T follicular helper cell (primary cell): ENCODE measurements at places on chromosomes 6 and 20.

DNA sequence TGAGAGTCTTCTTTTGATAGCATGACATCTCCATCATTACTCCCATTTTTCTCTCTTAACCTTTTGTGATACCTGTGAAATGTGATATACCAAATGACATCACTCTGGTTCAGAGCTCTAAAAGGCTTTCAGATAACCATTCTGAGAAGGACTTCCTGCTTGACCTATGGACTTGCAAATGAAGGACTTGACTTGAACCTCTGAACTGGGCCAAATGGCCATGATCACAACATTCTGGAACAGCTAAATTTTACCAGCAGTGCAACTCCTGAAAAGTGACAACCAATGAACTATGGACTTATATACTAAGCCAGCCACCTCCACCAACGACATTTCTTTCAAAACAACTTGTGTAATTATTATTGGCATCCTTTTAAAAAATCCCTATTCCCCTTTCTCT is 1085.8 kb upstream of the CITED2 start:
- DNase-seq = no peak

DNA sequence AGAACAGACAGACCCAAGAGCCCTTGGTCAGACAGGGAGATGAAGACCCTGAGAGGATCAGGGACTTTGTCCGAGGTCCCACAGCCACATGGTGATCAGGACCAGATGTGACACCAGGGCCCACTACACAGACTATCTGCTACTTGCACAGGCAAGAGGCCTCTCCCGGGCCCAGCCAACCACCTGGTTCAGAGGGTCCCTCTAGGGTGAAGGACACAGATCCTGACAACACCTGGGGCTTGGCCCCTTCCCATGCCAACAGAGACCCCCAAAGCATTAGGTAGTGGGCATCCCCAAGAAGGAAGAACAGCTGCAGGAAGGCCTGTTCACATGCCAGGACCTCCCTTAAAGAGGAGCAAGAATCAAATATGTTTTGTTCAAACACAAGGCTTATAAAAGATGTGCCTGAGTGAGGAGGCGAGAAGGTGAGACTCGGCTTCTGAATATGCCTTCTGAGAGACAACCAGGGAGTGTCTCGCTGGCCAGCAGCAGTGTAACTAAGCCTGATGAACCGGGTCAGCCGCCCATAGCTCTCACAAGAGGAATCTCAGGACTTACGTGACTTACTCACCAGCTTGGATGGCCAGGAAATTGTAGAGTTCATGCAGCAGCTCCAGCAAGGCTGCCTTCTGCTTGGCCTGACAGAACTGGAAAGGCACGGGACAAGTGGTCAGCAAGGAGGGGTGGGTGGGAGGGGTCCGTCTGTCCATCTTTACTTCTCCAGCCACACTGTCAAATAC is 5.0 kb downstream of the LEMD2 start:
- no peak for DNase-seq

DNA sequence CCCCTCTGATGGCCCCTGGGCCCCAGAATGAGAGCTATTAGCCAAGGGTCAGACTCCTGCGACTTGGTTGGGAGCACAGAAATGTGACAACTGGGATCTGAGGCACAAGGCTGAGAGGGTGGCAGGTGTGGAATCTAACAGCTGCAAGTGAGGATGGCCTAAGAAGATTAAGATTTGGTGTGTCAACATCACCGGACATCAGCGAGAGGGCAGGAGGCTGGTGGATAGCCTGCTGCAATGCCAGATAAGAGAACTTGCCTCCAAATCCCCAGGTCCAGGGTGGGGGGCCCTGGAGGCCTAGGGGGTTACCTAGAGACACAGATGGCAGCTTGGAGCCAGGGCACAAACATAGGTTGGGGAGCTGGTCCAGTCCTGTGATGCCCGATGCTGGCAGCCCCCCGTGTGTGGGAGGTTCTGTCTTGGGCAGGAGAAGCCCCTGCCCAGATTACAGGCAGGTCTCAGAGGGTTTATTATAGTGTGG is 155.8 kb downstream of the GRM4 start:
- no peak for DNase-seq

- DNase-seq = no peak
Measured at GRCh38 chr6:156698239-156699016, 78.8 kb upstream of the ARID1B start.

DNA sequence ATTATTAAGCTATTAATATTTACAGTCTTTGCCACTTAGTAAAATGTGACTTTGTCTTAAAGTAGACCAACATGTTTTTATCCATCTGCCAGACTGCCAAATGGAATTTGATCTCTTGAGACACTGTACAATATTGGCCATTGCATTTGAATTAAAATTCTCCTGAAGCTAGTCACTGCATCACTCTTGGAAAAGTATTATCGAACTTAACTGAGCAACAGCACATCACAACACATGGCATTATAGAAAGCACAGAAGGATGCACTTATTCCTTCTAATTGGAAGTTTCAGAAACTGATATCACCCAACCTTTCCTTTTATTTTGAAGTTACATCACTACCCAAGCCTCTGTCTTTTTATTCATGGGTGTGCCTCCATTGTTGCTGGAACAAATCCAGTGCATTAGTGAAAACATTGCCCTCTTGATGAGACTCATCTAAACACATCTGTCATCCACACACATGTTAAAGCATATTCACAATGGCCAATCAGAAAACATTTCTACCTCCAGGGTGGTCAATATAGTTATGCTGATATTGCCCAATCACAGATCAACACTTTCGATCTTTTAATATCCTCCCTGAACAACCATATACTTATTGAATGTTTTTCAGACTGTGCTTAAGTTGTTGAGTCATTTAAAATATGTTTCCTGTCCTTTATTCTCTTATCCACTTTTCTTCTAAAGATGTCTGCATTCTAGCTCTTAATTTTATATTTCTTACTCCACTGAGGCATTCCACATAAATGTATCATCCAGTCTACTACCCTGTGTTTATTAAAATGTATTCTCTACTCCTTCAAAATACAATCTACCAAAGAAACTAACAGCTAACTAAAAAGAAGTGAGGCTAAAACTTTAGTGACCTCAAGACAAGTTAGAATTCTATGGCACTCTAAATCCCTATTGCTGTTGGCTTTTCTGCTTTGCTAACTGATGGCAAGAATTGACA is 535.0 kb downstream of the RFPL4B start:
- no peak for DNase-seq

- DNase-seq = no peak
Measured at GRCh38 chr6:47454713-47455396, 22.7 kb upstream of the CD2AP start.

DNA sequence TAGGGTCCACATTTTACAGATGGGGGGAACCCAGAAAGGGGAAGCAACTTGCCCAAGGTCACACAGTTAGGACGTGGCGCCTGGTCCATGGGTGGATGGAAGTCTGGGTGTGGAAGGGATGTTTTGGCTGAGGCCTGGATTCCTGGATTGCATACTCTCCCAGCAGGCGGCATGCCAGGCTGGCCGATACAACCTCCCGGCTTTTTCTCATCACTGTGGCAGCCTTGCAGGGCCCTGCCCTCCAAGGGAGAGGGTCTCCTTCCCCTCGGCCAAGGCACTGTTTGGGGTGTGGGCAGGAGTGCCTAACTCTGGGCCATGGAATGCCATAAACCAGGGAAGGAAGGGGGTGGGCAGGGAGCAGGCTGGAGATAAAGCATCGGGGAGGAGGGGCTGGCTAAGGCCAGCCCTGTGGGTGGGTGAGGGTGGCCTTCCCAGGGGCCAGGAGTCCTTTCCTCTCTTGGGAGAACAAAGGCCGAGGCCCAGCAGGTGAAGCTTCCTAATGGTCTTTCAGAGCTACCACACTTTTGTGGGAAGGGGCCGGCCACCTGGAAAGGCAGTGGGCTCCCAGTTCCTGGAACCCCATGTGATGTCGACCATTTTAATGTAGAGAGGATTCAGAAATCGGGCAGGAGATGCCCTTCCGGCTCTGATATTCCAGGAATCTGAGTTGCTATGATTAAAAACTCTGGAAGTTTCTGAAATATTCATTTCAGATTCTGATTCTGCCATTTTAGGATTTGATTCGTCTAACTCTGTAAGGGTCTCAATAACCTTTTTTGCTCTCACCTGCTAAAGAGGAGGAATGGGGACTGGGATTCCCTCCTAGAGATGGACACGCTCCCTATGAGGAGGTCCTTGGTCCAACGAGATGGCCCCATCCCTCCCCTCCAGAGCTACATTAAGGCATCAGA is 4.2 kb downstream of the FOXS1 start:
- no peak for DNase-seq

DNA sequence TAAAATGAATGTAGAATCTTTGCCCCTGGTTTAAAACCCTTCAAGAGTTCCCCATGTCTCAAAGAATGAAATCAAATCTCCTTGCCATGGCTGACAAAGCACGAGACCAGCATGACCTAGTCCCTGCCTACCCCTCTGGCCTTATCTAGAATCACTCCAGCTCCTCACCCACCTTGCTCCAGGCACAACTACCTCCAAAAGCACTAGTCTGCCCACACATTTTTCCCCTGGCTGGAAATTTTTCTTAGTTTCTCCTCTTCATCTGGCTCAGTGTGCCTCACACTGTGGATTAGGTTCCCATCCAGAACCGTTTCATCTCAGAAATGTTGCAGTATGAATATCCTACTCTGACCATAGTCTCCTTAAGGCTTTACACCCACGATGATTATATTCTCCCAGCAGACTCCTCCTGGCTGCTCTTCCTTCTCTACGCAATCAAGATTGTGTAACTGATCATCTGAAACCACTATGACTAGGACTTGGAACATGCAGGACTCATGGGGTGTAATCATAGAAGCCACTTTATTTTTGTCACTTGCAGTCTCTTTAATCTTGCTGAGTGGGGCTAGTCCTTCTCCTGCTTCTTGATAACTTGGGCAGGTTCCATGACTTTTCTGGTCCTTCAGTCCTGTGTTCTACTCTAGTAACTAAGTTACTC is 7.8 kb upstream of the MRS2 start:
- no peak for DNase-seq

DNA sequence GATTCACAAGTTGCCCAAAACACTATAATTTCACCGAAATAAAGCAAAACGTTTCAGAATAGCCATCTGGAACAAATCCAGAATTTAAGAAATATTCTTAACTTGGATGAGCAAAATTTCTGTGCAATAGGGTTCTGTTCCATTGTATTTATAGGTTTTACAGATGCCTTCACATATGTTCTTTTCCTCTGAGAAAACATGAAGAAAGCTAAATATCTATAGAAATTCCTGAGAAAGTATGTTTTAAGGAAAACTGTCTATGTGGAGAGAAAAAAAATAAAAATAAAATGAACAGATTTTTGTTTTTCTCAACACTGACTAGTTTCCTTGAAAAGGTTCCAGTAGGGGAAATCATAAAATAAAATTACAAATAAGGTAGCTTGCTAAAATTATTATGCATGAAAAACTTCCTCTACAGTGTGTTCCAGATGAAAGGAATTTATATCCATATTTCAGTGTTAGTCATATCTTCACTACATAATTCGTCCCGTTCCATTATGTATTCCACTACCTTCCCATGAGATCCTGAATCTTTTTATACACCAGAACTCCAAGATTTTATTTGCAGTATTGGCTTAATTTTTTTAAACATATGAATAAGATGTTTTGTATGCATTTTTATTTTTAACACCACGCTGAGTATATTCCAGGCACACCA is 42.4 kb upstream of the TMX4 start:
- DNase-seq = no peak

GRCh38 chr6:132025468-132025867 is 74.3 kb upstream of the CCN2 start:
- DNase-seq = no peak

DNA sequence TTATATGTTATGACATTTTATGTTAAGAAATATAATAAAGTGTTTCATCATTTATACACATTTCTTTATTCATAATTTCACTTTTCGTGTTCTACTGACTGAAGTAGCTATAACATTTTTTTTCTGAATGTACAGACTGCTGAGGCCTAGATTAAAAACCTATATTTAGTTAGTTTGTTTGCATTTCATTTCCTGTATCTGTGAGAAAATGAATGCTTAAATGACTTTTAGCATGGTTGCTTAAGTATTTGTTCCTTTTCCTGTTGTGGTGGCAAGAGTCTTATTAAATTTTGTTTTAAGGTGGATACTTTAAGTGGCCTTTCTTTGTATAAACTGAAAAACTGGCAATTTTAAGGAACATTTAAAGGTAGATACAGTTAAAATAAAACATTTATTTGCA is 779.7 kb upstream of the MAN1A1 start:
- DNase-seq = no peak

DNA sequence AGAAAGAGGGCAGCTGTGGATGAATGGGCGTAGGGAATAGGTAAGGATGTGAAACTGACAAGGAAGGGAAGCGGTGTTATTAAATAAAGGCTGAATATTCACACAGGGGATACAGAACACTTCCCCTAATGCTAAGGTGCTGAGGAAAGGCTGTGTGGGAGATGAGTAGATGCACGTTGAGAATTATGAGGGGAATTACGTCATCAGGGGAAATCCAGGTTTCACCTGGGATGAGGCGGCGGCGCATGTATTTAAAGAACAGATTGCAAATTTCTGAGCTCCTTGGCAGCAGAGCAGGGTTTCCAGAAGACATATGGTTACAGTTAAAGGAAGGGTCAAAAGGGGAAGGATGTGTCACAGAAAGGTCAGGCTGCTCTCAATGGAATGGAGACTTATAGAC is 28.7 kb upstream of the EDN1 start:
- no peak for DNase-seq

- DNase-seq = no peak
Measured at GRCh38 chr6:157859775-157860504, 36.9 kb downstream of the SNX9 start.

GRCh38 chr6:47203938-47204611 is 105.6 kb downstream of the TNFRSF21 start:
- DNase-seq = no peak

DNA sequence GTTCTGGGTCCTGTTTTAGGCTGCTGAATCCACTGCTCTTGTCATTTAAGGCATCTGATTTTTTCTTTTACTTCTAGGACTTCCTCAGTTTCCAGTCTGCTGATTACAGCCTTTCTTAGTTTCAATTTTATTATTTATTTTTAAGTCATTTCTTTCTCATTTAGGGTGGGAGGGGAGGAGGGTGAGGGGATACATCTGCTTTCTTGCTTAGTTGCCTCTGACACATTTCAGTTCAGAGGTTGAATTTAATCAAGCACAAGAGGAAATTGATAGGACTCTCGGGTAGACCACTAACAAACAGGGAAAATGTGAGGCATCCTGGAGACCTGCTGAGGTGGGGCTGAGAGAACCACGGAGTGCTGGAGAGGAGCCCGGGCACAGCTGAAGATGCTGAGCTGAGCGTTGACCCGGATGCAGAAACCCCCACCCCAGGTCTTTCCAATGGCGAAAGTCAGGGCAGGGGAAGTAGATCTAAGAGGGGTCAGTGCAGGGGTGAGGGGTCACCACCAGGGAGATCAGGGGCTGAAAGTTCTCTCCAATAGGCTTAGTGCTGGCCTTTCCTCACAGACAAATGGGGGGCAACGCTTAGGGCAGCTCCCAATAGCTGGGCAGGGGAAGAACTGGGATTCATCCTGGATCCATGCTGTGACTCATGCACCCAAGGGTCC is 7.6 kb upstream of the TREML2 start:
- no peak for DNase-seq

- no peak for DNase-seq
Measured at GRCh38 chr6:105001063-105001462, 44.2 kb downstream of the LIN28B start.
